ENCODE measurements at places on chromosomes 12 and 14.

DNA sequence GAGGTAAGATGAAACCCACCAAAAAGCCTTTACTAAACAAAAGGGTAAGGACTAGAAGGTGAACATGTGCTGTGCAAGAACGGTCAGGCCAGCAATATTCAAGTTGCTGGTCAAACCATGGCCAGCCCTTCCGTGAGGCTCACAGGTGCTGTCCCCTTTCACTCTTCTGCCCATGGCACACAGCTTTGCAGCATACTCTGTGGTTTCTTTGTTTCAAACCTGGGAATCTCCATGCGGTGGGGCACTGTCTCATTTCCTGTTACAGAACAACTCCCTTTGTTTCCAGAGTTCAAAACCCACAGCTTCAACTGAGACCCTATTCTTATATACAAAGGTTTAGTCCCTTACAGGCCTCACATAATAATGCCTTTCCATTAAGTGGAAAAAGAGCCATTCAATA, 1.7 kb upstream of the OVCH1 start:
- ATAC-seq = no peak

- peak; percentile 25 for ATAC-seq
Measured at GRCh38 chr12:48788524-48788853, 400 bp downstream of the ADCY6 start.

GRCh38 chr12:99309812-99310211, 337.7 kb upstream of the GARIN6 start:
- no peak for ATAC-seq

GRCh38 chr14:91901449-91902226, 34.3 kb upstream of the TC2N start:
- no peak for ATAC-seq

- peak; percentile 67 for ATAC-seq
Measured at GRCh38 chr14:75268633-75269550, 9.7 kb upstream of the FOS start.

DNA sequence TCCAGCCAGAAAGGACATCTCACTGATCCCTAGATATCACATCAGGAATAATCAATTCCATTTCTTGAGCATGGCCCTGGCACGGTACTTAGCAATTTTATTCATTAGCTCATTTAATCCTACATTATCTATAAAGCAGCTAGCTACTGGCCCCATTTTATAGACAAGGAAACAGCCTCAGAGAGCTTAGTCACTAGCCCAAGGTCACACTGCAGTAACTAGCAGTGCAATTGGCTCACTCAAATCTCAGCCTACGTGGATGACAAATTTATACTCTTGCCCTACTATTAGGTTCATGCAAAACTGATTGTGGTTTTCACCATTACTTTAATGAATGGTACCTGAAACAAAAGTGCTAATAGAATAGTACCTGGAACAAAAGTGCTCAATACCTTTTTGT, 41.7 kb downstream of the NUAK1 start:
- peak; percentile 72 for ATAC-seq

DNA sequence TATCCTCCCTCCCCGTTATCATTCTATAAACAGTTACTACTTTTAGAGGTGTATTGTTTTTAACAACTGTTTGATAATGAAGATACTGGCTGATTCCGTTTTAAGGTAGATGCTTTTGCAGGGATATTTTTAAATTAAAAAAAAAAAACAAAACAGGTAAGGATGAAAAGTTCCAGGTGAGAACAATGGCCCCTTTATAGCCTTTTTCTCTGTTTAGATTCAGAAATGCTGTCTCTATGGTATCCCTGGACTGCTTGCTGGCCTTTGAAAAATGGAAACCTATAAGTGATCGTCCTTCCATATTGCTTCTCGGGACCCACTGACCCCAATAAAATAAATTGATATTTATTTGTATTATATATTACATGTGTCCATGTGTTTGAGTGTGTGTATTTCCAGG, 23.2 kb upstream of the ANO6 start:
- ATAC-seq = no peak

GRCh38 chr14:66111891-66112290, 374.3 kb upstream of the CCDC196 start:
- ATAC-seq = no peak

DNA sequence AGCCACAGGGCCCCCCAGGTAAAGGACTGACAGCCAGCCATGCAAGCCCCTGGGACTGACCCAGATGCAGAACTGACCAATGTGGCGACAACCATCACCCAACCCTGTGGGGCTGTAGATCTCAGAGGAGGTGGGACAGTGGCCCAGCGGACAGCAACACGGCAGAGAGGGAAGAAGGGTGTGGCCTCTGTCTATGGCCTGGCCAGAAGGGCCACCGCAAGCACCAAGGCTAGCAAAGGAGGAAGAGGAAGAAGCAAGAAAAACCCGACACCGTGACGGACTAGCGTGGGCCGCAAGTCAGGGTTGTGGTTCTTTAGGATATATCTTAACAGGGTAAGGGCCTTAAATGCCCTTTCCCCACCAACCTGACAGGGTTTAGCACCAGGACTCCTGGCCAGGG, 71.2 kb downstream of the ITPK1 start:
- peak; percentile 8 for ATAC-seq

DNA sequence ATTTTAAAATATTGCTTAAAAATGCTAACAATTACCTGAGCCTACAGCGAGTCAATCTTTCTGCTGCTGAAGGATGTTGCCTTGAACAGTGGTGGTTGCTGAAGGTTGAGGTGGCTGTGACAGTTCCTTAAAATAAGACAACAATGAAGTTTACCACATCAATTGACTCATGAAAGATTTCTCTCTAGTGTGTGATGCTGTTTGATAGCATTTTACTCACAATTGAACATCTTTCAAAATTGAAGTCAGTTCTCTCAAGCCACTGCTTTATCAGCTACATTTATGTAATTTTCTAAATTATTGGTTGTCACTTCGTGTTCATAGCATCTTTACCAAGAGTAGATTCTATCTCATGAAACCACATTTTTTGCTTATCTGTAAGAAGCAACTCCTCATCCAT, 20.3 kb downstream of the CMAS start:
- no peak for ATAC-seq

DNA sequence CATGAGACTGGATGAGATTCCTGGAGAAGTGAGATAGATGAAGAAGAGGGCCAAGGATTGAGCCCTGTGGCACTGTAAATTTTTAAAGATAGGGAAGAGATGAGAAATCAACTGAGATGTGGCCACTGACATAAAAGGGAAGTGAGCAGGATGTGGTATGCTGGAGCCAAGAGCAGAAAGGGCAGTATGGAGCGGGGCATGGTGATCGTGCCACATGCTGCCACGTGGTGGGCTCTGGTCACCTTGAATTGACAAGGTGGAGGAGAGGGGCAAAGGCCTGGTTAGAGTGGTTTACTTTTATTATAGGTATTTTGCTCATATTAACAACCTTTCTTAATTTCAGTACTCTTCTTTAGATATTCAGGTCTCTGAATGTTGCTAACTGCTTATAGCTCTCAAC, 257.9 kb downstream of the NEDD1 start:
- no peak for ATAC-seq

GRCh38 chr12:109885616-109886015, 5.3 kb upstream of the GLTP start:
- peak; percentile 36 for ATAC-seq

DNA sequence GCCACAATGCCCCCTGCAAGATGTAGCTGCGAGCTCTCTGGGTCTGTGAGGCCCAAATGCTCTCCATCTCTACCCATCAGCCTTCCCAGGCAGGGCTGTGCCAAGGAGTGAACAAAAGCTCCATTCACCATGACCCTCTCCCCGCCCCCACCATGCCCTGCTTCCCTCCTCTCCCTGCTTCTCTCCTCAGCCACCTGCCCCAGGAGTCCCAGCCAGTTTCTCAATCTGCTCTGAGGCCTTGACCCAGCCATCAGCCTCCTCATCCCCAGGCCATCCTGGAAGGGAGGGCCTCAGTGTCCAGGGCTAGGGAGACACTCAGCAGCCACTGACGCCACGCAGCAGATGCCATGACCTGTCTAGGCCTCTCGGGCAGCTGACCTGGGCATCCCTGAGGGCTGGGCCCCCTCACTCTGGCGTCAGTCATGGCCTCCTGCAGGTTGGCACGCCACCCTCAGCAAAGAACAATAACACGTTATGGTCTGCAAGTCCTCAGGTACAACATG, 8.5 kb upstream of the KRT5 start:
- no peak for ATAC-seq

- no peak for ATAC-seq
Measured at GRCh38 chr14:81837304-81837703, 303.7 kb upstream of the SEL1L start.

GRCh38 chr14:23351681-23352505, 794 bp downstream of the SLC22A17 start:
- ATAC-seq = no peak

DNA sequence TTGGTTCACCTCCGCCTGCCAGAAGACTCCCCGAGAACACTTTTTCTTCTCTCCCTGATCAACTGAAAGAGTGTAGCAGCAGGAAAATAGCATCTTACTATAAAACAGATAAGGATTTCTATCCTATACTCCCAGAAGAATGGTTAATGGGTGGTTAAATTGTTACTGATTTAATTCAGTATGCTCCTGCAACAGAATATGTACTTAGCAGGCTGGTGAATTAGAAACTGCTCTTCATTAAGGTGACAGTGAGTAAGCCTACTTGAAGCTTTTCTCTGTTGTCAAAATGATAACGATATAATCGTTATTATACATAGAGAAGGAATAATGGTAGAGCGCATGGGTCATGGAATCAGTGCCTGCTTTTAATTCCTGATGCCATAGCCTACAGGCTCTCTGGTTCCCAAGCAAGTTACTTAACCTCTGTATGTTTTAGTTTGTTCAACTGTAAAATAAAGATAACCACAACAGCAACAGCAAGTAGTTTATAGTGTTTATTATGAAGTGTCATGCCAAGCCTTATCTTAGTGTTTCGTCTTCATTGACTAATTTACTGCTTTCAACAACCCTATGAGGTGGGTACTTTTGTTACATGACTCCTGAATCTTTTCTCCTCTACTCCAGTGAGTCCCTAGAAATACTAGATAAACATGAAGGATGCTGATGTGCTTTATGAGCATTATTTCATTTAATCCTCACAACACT, 392.6 kb downstream of the CCDC91 start:
- no peak for ATAC-seq

DNA sequence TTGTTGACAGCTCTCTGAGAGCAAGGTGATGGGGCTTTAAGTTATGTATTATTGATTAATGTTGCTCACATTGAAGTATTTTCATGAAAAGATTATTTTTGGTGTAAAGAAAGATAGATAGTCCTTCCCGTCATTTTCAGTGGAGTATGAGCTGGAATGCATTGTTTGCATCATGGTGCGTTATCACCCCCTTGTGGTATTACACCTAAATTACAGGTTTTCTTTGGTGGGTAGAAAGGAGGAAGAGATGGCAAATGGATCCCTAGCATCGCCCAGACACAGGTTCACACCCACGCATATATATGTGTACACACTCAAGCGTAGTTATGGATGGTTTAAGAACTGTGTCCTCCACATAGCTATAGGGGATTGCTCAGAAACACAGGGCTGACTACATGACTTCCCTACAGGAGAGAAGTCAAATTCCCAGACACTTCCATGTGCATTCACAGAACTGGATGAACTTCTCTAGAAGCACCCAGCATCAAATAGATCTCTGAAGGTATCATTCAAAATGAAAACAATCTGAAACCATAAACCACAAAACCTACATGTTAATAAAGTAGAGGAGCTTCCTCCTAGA, 14.4 kb upstream of the SERPINA10 start:
- ATAC-seq = no peak

DNA sequence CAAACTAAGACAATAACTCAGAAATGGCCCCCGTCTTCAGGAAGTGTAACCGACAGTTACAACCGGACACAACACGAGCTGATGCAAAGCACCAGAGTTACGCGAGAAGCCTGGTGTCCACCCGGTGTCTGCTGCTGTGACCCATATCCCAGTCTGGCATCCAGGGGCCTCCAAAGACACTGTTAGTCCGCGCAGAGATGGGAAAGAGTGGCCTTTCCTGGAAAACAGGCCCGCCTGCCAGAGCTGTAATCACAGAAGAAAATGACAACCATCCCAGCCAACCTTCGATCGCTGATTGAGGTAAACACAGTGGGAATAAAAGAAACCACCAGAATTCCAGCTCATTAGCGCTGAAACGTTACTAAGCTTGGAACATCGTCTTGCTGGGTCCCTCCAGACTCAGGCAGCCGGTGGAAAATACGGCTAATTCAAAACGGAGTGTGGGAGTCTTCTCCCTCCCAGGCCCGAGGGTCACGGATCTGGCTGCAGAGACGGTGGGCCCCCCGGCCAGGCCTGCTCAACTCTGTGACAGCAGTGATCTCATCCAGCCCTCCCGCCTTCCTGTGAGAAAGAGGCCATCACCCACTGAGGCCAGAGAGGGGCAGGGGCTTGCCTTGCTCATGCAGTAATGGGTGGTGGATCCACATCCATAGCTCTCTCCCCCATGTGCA, 273.9 kb upstream of the RTL1 start:
- ATAC-seq = no peak

DNA sequence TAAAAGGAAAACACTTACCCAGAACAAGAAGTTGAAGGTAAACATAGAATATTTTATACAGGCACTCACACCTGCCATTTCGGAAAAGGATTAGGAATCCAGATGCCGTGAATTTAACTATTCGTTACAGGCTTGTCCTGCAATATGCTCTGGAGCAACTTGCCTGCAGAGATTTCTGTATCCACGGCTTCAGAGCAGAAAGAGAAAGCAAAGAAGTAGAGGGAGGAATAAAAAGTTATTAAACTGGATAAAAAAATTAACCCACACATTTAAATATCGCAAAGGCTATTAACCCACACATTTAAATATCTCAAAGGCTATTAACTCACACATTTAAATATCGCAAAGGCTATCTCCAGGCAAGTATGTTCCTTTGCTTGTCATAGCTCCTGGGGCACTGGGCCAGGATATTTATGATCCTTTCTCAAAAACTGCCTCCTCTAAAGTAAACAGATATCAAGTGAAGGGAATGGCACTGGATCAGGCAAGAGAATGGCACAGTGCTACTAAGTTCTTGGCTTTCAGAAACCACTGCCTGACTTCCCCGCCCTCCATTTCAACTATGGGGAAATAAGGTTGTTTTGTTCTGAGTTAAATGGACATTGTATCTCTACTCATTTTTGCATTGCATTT, at the start of gene TSPAN8:
Gene TSPAN8 (minus strand): TSS at position 399 of the 633 bp plus-strand sequence. CDS start 321 bp downstream, at position 78.
- ATAC-seq = no peak

- ATAC-seq = no peak
Measured at GRCh38 chr12:3761116-3761735, 8.3 kb upstream of the CRACR2A start.

DNA sequence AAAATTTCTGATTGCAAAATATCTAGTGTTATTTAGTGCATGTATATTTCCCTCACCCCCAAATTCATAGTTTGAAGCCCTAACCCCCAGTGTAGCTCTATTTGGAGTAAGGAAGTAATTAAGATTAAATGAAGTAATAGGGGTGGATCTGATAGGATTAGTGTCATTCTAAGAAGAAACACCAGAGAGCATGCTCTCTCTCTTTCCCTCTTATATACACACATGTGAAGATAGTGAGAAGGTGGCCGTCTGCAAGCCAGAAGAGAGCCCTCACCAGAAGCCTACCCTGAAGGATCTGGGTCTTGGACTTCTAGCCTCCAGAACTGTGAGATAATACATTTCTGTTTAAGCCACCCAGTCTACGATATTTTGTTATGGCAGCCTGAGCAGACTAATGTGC, 120.3 kb downstream of the TMEM30B start:
- ATAC-seq = no peak

- peak; percentile 35 for ATAC-seq
Measured at GRCh38 chr12:110766311-110767154, 23.8 kb upstream of the PPP1CC start.

- no peak for ATAC-seq
Measured at GRCh38 chr14:95452893-95453712, 63.3 kb downstream of the SYNE3 start.

GRCh38 chr14:80233470-80234089, 22.3 kb upstream of the DIO2 start:
- peak; percentile 94 for ATAC-seq

GRCh38 chr14:92675976-92676375, 72.5 kb downstream of the LGMN start:
- no peak for ATAC-seq
